Dorsolateral prefrontal cortex (tissue), 122 donors: ENCODE measurements at places on chromosomes 4 and X.

DNA sequence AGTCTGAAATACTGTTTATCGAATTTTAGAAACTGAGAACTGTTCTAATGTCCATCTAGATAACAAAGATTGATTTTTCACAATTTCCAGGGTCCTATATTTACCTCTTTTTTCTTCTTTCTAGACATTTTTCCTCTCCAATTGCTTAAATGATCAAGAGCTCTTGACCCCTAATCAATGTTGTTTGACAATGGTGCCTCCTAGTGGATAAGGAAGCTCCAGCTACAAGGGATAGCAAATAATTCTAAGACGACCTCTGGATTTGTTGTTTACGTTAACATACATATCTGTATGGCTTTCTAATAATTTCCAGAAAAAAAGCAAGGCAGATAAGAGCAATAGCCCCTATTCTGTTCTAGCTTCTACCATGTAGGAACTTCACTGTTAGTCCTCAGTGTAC is 35.8 kb downstream of the GPR82 start:
- DNase-seq = no peak

DNA sequence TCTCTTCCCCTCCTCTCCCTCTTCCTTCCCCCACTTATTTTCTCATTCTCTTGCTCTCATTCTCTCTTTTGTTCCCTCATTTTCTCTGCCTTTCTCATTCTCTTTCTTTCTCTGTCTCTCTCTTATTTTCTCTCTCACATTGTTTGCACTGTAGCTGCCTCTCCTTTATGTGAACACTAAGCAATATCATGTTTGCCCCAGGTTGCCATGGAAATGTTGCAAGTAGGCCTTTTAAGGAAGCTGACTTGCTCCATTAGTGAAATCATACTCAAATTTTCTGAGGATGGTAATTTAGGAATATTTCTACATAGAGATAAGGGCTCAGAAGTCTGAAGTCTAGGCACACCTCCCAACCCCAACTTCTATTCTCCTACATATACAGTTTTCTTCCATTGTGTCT is 130.1 kb downstream of the EDA start:
- DNase-seq = no peak

DNA sequence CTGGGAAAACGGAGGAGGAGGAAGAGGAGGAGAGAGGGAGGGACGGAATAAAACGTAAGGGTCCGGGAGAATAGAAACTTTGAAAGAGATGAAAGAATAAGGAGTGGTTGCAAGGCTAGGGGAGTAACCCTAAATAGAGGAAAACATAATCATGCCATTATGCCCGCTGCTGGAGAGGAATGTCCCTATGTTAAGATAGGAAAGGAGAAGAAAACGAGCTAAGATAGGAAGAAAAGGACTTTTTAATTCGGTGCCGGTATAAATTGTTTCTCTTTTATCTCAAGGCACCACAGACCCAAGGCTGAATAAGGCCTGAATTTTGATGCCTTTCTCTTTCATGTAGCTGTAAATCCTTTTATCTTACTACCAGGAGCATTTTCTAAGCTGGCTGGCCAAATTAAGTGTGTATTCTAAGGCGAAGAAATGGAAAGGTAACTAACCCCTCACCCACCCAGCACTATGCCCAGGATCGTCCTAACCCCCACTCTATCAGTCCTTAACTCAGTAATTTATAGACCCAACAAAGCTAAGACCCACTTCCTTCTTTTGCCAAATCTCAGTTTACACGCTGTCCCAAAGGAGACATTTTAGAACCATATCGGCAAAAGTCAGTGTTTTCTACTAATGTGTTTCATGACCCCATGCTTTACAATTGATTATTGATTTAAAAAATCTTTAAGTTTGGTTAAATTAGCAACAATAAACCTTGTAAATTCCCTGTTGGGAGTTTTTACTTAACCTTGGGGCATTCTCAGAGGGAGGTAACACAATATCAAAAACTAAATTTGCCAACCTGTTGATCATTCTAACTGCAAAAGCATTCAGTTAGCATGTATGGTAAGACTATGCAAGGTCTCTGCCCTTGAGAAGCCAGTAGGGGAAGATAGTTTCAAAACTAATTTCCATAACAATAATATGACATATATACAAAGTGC is 1.1 kb upstream of the CUL4B start:
- no peak for DNase-seq

- DNase-seq = no peak
Measured at GRCh38 chr4:499567-499966, 557 bp downstream of the PIGG start.

GRCh38 chr4:99389606-99390005 is 37.1 kb upstream of the ADH1C start:
- DNase-seq = no peak

DNA sequence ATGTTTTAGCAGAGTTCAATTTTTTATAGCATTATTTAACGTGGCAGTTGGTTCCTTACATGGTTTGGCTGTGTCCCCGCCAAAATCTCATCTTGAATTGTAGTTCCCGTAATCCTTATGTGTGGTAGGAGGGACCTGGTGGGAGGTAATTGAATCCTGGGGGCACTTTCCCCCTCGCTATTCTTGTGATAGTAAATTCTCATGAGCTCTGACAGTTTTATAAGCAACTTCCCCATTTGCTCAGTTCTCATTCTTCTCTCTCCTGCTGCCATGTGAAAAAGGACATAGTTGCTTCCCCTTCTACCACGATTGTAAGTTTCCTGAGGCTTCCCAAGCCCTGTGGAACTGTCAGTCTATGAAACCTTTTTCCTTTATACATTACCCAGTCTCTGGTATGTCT is 329.5 kb downstream of the GRIA2 start:
- no peak for DNase-seq

- DNase-seq = no peak
Measured at GRCh38 chrX:123927845-123928244, 33.7 kb upstream of the STAG2 start.

DNA sequence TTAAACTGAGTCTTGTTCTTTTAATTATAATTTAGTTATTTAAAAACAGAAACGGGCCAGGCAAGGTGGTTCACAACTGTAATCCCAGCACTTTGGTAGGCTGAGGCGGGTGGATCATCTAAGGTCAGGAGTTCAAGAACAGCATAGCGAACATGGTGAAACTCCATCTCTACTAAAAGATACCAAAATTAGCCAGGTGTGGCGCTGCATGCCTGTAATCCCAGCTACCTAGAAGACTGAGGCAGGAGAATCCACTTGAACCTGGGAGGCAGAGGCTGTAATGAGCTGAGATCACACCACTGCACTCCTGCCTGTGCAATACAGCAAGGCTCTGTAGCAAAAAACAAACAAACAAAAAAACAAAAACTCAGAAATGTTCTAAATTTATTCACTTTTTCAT is 852.9 kb downstream of the TECRL start:
- no peak for DNase-seq

DNA sequence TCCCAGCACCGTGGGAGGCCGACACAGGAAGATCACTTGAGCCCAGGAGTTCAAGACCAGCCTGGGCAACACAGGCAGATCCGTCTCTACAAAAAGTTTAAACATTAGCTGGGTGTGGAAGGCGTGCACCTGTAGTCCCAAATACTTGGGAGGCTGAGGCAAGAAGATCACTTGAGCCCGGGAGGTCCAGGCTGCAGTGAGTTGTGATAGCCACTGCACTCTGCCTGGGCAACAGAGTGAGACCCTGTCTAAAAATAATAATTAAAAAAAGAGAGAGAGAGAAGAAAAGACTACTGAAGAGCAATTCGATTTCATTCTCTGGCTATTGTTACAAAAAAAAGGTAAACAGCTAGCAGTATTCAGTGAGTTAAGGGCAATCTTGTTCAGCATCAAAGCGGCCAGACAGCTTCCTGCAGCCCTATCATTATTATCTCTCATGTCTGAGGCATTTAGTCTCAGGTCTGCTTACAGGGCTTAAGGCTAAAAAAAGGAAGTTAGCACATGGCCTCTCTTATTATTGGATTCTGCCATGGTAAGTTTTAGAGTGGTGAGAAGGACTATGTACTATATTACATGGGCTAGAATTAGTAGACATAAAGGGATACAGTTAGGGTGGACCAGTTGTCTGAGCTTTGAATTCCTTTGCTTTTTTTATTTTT is 37.9 kb downstream of the ARHGEF6 start:
- no peak for DNase-seq

GRCh38 chrX:79169484-79169883 is 25.0 kb downstream of the GPR174 start:
- no peak for DNase-seq

DNA sequence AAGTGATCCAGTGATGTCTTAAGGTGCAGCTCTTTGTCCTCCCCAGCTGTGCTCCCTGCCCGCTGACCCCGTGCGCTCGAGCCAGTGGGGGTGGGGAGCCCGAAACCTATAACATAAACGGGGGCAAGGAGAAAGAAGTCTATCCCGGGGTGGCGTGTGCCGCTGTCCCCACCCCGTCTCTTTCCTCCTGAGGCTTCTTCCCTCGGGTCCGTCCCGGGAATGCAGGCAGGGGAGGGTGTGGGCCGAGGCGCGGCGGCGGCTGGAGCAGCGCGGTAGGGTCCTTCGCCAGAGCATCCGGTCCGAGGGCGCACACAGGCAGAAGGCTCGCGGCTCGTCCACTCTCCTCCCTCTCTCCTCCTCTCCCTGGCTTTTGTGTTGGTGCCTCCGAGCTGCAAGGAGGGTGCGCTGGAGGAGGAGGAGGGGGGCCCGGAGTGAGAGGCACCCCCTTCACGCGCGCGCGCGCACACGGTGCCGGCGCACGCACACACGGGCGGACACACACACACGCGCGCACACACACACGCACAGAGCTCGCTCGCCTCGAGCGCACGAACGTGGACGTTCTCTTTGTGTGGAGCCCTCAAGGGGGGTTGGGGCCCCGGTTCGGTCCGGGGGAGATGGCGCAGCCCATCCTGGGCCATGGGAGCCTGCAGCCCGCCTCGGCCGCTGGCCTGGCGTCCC is at the start of gene RAB33A:
Gene RAB33A, plus strand, starts transcription at position 517 of the 681 bp plus-strand sequence. Its CDS starts 101 bp downstream, at position 618.
- peak; percentile 60 for DNase-seq

DNA sequence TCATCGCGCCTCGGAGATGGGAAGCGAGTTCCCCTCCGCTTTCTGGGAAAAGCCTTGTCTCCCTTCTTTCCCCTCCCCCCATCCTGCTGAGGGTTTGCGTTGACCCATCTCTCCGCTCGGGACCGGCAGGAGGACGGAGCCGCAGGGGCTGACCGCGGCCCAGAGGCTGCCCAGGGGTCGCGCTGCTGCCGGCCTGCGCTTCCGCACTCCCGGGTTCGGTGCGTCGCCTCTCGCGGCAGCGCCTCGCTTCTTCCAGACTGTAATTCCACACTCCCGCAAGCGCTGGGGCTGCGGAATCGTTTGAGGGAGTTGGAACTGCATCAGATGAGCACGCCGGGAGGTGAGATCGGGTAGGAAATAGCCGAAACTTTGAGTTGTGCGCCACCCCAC is 88.3 kb downstream of the BCOR start:
- DNase-seq = no peak

- peak; percentile 88 for DNase-seq
Measured at GRCh38 chr4:1035510-1035909, 24.1 kb downstream of the FGFRL1 start.

- DNase-seq = no peak
Measured at GRCh38 chrX:114798907-114799306, 215.0 kb downstream of the HTR2C start.

DNA sequence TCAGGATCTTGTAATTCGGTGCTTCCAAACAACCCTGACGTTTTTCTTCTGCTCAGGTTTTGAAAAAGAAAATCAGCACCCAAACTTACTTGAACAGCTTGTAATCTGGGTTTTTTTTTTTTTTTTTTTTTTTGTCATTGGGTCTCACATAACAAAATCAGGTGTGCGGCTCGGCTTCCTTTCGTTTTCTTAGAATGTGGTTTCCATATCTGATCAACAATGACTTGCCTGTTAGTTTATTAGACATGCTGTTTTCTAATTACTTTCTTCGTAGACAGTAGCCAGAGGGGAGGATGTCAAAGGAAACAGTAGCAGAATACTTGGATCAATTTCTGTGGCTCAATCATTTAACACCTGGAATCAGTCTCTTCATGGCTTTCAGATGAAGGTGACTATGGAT is 890 bp upstream of the FREM3 start:
- no peak for DNase-seq

GRCh38 chr4:78100060-78100459 is 42.9 kb downstream of the FRAS1 start:
- DNase-seq = no peak

DNA sequence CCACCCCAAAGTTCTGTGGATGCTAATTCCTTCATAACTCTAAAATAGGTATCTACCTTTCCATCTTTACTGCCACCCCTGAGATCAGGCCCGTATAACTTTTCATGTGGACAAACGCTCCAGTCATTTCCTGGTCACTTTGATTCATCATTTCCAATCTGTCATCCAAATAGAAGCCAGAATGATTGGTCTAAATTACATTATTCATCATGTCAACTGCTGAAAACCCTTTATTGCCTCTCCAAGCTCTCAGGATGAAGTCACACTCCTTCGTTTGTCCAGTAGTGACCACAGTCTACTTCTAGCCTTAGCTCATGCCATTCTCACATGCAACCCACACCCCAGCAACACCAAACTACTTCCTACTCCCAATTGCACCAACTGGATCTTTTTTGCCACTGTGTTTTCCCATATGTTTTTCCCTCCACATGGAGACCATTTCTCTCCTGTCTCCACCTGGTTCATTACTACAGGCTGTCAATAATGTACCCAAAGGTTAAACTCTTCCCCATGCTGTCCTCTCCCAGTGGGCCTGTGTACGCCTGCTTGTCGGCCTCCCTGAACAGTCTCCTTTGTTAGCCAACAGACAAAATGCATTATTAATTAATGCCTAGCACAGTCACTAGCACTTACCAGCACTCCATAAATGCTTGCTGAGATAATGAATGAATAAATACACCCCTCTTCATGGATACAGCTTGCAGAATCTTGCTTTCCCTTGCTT is 382.6 kb upstream of the NOCT start:
- no peak for DNase-seq

DNA sequence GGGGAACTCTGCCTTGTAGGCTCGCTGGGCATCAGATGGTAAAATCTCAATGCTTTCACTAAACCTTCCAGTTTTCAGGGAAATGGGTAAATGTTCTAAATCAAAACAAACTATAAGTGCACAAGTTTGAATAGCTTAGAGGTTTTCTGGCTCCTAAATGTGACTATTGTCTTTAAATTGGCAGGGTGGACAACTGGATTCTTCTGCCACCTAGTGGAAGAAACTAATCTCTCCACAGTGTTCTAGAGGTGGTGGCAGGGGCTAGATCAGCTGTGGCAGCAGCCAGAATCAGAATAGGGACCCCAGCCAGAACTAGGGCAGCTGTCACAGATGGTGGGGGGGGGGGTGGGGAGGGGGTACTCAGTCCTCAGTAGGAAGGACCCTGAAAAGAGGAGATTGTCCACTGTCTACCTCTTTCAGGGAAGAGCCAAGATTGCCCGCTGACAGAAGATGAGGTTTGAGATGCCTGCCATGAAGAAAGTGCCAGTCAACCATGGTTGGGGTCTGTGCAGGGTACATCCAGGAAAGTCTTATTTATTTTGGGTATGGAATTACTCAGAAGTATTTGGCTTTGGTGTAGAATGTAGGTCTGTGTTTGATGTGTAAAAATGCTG is 201.4 kb downstream of the CCNG2 start:
- no peak for DNase-seq

GRCh38 chr4:79882806-79883205 is 190.2 kb downstream of the ANTXR2 start:
- DNase-seq = no peak
